ENCODE measurements at places on chromosomes 2 and 18.

DNA sequence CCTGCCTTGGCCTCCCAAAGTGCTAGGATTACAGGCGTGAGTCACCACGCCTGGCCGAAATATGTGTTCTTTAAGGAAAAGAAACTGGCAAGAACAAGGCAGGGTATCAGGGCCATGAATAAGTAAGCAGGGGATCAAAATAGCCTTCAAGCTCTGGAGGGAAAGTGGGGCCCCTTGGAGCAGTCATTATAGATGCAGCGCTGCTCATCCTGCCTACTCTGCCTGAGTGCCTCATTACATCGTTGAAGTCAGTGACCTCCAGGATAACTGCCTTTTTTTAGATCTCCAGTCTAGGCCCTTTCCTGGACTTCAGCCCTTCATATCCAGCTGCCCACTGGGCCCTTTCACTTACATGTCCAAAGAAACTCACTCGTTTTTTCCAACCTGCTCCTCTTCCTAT, 69.8 kb upstream of the PPM1B start:
- DNase-seq = no peak

GRCh38 chr2:238267341-238267710, 21.1 kb downstream of the PER2 start:
- DNase-seq = no peak

GRCh38 chr18:46573156-46573555, 83.9 kb downstream of the LOXHD1 start:
- DNase-seq = no peak

GRCh38 chr2:5368263-5368662, 323.9 kb upstream of the SOX11 start:
- no peak for DNase-seq

GRCh38 chr2:240596080-240596460, 9.5 kb downstream of the CAPN10 start:
- DNase-seq = no peak

DNA sequence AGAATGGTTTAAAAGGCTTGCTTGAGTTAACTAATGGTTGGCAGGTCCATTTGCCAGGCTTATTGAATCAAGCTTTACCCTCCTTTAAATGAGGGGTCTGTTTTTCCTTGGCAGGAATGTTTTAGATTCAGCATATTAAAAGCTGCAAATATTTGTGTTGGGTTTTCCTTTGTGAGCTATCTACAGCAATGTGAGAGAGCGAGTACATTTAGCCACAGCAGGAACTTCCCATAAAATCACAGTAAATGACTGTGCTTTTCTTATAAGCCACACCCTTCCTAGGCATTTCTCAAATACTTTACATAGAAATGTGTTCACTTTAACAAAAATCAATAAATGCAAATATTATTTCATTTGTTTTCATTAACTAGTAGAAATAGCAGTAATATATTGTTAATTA, 23.9 kb downstream of the CALCRL start:
- no peak for DNase-seq

DNA sequence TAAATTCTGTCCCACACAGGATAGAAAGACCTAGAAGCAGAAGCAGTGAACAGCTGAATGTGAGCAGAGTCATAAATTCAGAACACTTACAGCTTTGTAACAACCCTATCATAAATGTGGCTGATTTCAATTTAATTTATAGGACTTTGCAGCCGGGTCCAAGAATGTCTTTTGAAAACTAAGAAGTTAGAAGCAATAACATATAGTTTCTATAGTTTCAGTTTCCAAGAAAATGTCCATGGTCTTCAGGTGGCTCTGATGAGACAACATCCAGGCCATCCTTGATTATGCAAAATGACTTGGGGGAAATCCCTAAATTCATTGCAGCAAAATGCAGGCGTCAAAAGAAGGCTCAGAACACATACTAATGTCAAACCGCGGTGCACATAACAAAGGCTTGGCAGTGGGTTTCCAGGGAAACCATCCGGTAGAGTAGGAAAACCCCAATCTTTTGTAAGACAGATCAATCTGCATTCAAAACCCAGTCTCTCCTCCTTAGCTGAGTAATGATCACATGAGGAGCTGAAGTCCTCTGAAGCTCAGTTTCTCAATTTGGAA, 442.2 kb upstream of the ID2 start:
- peak; percentile 8 for DNase-seq

- DNase-seq = no peak
Measured at GRCh38 chr18:37671119-37671518, 105.5 kb upstream of the CELF4 start.

DNA sequence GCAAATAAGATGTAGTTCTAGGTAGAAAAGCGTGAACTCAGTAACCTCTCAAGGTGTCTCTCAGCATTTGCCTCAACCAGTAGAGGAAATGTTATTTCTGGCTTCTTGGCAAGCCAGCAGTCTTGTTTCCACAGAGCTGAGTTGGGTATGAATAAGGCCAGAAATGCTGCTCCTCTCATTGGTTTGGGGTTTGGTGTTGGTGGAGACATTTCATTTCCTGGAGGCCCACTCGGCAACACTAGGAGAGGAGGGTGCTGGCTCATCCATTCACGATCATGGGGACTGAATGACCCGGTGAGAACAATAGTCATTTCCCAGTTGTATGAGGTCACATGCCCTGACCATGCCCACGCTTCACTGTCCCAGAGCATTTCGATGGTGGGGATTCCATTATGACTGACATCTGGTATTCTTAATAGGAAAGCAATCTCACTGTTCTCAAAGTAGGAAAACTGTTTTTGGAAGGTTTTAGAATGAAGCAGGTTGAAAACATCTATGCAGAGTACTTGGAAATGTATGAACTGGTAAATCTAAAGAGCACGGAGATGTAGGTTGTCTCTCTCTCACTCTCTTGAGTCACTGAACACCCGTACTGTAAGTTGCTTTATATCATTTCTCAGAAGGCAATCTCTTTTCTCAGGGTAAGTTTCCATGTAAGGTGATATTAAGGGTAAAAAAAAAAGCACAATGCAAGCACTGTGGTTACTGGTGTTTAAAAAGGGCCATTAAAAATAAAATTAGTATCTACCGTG, 37.1 kb upstream of the CTLA4 start:
- no peak for DNase-seq

GRCh38 chr2:38574278-38574677, 28.4 kb downstream of the HNRNPLL start:
- no peak for DNase-seq

DNA sequence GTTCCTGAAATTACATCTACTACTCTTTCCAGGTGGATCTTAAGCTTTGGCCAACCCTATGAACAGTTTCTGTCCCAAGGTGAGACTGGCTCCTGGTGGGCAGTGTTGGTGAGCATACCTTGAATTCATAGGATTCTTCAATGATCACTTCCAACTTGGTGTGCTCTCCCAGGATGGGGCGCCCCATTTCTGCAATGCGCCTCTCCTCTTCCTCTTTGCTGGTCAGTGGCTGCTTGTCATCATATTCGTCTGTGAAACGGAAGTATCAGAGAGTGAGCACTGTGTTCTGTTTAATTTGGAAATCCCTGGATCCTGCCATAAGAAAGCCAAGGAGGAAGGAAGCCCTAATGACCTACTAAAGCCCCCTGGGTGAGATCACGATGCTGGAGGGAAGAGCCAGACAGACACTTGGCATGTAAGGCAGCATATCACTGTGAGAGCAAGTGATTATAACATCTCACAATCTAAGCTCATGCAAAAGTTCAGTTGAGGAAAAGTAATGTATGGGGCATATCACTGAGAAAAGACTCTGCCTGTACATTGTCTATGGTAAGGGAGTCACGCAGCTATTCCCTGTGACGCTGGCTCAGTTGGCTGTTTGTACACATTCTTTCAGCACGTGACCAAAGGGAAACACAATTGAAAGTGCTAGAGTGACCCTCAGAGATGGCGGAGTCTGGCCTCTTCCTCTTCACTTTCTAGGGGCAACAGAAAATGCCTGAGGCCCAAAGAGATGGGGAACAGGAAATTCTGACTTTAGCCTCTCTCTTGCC, 287.0 kb downstream of the SLC8A1 start:
- no peak for DNase-seq

DNA sequence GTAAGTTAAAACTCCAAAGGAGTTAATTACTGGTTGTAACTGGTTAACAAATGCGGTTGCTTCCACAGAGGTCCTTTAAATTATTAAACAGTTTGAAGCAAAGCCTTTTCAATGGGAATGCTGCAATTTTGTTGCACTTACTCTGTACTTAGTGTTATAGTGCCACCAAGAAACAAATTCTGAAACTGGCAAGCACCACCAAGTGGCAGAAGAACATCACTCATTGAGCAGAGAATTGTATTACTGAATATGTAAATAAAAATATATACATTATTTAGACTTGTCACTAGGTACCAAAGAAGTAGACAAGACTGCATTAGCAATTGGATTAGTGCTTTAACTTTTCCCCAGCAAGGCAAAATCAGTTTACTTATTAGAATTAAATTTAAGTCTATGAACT, 2.6 kb upstream of the TMEFF2 start:
- DNase-seq = no peak

- DNase-seq = no peak
Measured at GRCh38 chr18:79554945-79555645, 124.5 kb upstream of the CTDP1 start.

GRCh38 chr2:171124541-171124940, 36.2 kb downstream of the TLK1 start:
- no peak for DNase-seq

- DNase-seq = no peak
Measured at GRCh38 chr18:10856132-10856531, 293.2 kb downstream of the PIEZO2 start.

GRCh38 chr18:35345460-35345921, 1.3 kb upstream of the ZNF24 start:
- DNase-seq = no peak

- no peak for DNase-seq
Measured at GRCh38 chr2:71830497-71831192, 317.0 kb downstream of the CYP26B1 start.

- DNase-seq = no peak
Measured at GRCh38 chr2:218810256-218810655, 21.3 kb downstream of the PRKAG3 start.

DNA sequence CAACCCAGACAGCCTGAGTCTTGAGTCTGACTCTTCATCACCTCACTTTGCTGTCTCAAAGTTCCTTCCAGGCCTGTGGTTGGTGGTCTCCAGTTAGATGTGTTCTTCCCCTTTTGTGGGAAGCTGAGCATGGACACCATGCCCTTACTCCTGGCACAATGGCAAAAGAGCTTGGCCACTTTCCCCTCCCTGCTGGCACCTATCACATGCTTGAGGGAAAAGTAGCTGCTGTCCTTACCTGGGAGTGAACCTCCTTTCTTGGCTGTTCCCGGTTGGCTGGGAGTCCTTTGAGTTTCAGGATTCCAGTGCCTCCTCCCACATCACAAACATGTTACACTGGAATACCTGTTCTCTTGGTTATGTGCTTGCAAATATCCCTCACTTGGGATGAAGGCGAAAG, 97.8 kb downstream of the GATA6 start:
- no peak for DNase-seq

DNA sequence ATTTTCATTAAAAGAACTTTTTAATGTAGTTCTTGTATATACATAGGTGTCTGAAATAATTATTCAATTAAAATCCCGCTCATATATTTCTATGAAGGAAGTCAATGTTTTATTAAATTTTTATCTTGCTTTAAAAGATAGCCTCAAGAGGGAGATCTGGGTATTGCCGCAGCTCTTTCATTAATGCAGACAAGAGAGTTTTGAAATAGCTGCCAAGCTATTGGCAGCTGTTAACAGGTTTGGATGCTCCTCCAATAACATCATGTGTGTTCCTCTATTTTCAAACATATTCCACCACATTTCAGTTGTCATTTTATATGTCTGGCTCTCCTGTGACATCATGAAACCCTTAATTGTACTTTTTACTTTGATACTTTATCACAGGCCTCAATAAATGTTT, 12.9 kb upstream of the NT5C1B start:
- DNase-seq = no peak

DNA sequence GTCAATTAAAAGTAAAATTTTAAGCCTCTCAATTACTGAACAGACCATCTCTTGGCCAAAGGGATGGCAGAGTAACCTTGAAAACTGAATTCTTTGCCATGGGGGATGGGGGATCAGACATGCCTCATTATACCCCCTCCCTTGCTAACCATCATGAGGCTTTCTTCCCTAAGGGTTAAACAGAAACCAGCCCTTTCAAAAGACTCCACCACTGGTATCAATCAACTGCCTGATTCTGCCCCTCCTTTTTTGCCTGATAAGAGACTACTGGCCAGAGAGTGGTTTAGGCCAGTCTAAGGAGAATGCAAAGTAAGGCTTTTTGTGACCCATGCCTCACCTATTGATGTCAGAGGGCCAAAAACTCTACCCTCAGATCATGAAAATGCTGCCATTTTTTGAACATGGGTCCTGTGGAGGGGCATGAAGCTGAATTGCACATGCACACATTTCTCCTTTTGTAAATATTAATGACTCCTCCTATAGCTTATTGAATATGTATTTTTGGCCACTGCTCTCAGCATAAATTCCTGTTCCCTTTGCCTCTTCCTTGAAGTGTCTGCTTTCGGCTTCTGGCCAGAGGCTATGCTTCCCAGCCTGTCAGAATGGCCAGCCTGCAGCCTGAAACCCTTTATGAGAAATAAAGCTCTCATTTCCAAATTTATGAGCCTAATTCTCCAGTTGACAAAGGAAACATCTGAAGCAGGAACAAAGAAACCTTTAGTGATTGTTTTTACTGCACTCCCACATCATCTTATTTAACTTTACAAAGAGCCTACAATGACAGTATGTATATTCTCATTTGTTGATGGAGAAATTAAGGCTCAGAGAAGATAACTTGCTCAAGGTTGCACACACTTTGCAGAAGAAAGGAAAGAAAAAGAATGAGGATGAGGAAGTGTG, 270.7 kb upstream of the CELF4 start:
- no peak for DNase-seq

- DNase-seq = no peak
Measured at GRCh38 chr2:32719430-32719829, 91.6 kb downstream of the TTC27 start.

- peak; percentile 40 for DNase-seq
Measured at GRCh38 chr2:68806511-68807109, 64.6 kb downstream of the BMP10 start.

GRCh38 chr2:74921236-74921736, 37.2 kb upstream of the POLE4 start:
- DNase-seq = no peak

DNA sequence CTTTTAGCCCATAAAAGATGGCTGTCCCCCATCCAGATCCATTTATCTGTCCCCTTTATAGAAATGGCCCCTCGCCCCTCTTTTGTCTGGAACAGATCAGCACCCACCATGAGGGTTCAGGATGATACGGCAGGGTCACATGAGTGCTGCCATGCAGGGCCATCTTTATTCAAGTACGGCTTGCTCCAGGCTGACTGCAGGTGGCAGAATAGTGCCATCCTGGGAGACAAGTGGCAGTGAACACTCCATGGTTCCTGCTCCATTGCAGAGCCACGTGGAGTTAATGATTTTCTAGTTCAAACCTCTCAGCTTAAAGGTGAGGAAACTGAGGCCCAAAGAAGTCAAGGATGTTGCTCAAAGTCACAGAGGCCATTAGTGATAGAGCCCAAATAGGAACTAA, 180.6 kb downstream of the CLIP4 start:
- DNase-seq = peak; percentile 14

Data from fibroblast of skin of right biceps (primary cell).